ENCODE measurements at places on chromosomes 6 and 20.

- no peak for DNase-seq
Observed at GRCh38 chr6:112839525-112839961, 492.4 kb downstream of the RFPL4B start.

DNA sequence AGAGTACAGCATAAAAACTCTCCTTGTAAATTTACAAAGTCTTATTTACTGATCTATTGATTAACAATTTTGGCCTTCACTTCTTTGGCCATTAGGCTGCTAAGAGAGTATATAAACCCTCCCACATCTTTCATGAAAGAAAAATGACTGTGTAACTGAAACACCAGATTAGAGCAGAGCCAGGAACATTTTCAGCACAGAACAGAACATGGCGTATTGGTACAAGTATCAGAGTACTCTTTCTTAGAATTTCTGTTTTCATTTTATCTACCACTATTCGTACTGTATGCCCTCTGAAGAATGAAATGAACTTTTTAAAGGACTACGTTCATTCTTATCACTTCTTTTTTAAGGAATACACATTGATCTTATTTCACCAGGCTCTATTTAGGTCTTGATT lies 550.2 kb downstream of the ADGRB3 start:
- no peak for DNase-seq

GRCh38 chr6:70135219-70136160 lies 167.4 kb downstream of the COL9A1 start:
- DNase-seq: no peak

DNA sequence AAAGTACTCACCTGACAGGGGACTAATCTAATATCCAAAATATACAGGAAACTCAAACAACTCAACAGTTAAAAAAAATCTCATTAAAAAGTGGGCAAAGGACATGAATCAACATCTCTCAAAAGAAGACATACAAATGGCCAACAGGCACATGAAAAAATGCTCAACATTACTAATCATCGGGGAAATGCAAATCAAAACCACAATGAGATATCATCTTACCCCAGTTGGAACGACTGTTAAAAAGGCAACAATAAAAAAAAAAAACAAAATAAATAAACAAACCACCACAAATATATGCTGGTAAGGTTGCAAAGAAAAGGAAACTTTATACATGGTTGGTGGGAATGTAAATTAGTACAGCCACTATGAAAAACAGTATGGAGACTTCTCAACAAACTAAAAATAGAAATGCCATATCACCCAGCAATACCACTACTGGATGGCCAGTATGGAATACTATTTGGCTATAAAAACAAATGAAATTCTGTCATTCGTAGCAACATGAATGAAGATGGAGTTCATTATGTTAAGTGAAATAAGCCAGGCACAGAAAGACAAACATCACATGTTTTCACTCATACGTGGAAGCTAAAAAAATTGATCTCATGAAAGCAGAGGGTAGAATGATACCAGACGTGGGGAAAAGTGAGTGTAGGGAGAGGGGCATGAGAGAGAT lies 6.6 kb downstream of the SIRPB2 start:
- DNase-seq: no peak

DNA sequence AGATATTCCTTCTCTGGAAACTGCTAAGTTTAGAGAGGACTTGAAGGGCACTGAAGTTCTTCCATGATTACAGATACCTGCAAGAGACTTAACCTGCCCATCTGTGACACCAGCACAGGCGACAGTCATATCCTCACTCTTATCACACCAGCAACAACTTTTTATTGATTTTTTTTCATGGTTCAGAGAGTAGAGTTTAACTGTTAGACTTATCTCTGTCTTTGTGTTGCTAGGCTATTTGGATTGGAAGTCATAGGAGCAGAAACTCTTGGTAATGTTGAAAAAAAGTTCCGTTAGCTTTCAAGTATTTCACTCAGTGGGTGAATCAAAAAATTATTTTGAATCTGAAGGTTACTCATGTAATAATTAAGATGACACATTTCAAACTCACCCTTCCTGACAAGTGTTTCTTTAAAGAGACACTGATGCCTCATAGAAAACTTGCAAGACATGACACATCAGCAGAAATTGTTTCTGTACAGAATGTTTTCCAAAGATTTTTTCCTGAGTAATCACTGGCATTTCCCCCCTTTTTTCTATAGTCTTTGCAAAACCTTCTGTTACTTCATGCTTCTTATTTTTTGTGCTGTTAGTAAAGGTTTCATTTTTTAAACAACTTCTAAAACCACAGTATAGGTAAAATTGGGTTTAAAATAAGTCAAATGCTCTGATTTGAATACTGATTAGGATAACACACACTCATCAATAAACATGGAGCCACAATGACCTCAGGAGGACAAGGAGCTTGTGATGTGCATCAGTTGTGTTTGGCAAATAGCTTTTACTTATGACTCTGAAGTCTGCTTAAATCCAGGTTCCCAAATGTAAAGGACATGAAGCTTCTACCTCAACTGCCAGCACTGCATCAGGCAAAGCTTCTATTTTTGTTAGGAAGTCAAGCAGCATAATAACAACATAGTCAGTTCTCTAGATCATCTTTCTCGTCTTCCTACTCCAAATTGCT lies 252.9 kb upstream of the MAN1A1 start:
- DNase-seq: no peak

DNA sequence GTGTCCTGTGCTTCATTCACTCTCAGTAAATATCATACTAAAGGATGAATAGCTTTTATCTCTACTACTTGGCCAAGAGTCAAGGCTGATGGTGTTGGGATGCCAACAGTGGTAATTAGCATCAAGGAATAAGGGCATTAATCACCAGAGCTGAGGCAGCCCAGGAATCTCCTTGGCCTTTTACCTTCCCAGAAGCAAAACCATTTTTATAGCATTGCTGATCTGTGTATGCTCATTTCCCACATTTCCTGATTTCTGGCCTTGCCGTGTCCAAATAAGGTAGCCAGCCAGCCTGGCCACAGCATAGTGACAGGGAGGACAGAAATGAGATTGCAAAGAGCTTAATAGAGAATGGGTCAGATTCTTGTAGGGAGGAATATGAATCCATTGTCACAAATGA lies 76.7 kb upstream of the FOXO3 start:
- DNase-seq: no peak

GRCh38 chr20:58048096-58048702 lies 180.3 kb downstream of the ANKRD60 start:
- DNase-seq: no peak

DNA sequence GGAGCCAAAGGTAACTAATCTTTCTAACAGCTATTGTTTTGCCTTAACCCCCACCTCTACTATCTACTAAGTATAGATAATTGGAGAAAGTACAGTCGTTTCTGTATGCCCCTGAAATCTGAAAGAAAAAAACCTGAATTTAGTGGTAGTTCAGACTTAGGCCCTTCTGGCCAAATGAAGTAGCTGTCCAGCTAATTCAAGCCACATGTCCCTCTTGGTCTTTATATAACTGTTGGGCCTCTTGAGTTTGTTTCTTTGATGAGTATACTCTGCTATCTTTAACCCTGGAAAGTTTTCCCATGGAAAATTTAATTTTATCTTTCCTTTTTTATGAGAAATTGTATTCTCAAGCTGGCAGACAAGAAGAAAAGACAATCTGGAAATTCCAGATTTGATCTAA lies 73.0 kb upstream of the FAM8A1 start:
- DNase-seq: no peak

DNA sequence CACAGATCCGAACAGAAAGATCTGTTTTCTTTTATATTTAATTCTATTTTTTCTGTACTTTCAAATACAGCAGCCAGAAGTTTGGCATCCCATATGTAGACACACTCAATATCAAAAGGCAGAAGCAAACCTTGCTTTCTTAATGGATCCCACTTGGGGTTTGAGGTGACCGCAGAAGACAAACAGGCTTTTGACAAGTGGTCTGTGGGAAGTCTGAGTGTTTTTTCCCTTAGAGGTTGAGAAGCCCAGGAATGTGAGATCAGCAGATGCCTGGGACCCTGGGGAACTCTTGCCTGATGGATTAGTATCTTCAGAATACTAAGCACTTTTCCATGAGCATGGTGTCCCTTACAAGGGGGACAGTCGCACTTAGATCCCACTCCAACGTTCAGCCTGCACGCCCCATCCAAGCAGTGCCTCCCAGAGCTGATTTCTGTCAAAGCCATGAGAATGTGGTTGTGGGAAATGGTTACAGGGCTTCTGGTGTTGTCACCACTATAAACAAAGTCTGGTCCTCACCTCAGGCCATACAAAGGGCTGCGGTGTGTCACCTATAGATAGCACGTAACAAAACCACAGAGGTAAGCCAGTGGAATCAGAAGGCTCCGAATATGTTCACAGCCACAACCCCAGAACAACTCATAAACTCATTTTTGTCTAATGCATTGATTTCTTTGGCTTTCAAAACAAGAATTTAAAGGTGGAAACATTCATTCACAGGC lies 12.7 kb downstream of the IL17F start:
- no peak for DNase-seq

- no peak for DNase-seq
Observed at GRCh38 chr20:23021951-23022350, 13.2 kb upstream of the SSTR4 start.

DNA sequence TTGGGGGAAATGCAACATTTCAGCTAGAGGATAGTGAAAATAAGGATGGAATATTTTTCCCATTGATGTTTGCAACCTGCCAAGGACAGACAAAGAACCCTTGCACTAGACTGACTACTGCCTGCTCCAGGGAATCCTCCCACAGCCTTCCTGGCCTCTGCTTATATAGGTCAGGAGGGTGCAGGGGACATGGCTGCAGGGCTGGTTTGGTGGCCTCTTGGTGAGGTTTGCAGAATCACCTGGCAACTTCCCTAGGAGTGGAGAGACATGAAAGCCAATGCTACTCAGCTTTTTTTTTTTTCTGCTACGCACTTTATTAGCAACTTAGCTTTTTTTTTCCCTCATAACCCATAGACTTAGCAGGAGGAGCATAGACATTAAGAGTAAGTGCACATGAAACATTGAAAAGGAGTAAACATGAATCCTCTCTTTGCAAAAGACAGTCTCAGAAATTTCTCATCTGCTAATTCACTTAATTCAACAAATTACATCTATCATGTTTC lies 39.8 kb upstream of the CDYL start:
- DNase-seq: no peak

DNA sequence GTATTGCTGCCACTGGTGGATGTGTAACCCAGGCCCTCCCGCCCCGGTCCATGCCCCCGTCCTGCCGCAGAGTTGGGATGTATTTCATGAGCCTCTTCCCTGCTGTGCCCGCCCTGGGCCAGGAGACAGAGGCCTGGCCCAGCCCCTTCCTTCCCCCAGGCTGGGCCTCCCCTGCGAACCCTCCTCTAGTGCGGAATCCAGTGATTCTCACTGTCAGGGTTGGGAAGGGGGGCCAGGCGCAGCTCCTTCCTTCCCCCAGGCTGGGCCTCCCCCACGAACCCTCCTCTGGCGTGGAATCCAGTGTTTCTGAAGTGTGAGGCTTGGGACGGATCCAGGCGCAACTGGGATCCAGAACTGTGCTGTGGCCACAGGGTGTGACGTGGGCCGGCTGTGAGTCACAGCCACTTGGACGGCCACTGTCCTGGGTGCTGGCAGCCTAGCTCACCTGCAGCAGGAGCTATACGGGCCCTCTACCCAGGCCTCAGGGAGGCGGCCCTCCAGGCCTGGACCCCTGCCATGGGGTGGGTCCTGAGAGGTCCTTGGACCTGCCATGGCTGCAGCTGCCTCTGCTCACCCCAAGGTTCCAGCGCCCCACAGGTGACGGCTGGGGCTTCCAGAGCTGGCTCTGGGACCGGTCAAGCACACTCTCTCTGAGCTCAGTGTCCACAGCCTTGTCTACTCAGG lies 28.3 kb downstream of the COL20A1 start:
- DNase-seq: no peak

DNA sequence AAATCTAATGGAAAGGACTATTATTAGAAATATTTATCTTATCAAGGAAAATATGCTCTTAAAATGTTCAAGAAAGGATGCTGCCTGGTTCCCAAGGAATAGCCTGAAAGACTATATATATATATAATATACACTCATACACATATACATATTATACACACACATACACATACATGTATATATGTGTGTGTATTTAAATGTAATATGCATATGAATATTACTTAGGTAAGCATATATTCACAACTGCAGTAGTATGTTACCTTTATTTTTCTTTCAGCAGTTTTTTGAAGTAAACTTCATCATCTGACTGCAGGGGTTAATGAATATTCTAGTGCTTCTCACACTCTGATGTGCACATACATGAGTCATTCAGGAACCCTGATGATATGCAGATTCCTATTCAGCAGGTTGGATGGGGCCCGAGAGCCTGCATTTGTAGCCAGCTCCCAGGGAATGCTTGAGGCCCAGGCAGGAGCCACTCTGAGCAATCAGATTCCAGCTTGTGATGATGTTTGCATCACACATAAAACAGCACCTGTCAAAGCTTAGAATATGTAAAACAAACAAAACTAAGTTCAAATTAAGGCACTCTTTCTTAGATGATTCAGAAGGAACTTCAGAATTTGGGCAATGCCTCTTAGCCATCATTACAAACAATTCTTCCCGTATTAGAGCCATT lies 16.1 kb downstream of the MYLK4 start:
- no peak for DNase-seq

DNA sequence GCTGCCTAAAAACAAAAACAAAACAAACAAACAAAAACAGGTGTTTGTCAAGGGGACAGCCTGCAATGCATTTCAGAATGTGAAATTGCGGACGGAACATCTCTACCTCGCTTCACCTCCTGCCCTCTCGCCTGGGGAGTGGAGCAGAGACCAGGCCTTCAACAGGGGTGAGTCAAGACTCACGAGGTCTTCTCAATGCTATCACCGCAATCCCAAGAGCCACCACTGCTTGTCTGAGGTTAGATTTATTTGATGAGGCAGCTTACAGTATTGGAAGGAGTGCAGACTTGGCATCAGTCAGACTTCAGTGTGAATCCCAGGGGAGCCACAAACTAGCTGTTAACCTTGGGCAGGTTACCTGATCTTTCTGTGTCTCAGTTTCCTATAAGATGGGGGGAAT lies 7.7 kb downstream of the GABRR1 start:
- DNase-seq: no peak

DNA sequence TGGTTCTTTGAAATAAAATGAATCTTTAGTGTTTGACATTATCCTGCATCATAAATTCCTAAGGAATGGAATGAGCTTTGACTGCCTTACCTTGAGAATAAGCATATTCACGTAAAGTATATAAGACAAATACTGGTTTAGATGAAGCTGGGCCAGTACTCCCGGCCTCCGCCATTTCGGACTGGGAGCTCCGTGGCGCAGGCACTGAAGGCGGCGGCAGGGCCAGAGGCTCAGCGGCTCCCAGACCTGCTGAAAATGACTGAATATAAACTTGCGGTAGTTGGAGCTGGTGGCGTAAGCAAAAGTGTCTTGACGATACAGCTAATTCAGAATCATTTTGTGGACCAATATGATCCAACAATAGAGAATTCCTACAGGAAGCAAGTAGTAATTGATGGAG lies 76.2 kb upstream of the FAM83B start:
- no peak for DNase-seq

- DNase-seq: no peak
Observed at GRCh38 chr6:134880487-134881190, 69.3 kb downstream of the ALDH8A1 start.

DNA sequence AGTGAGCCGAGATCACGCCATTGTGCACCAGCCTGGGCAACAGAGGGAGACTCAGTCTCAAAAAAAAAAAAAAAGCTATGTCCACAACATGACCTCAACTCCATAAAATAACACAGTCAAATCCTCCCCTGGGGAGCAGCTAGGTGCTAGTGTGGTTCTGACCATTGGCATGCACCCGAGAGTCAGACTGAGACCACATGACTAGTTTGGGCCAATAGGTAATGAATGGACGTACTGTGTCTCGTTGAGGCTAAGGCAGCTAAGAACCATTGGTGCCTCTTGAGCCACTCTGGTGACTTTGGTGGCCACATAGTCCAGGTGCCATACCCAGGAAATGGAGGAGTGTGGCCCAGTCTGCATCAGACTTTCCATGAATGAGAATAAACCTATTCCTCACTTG lies 40.3 kb downstream of the ATP9A start:
- no peak for DNase-seq
